ENCODE measurements at places on chromosomes 1 and 21.

GRCh38 chr1:230926182-230926581 lies 52.5 kb downstream of the TTC13 start:
- no peak for DNase-seq

GRCh38 chr1:32503153-32503552 lies 36.1 kb upstream of the ZBTB8A start:
- DNase-seq: no peak

- DNase-seq: no peak
Measured at GRCh38 chr1:234999513-234999940, 129.1 kb downstream of the TOMM20 start.

DNA sequence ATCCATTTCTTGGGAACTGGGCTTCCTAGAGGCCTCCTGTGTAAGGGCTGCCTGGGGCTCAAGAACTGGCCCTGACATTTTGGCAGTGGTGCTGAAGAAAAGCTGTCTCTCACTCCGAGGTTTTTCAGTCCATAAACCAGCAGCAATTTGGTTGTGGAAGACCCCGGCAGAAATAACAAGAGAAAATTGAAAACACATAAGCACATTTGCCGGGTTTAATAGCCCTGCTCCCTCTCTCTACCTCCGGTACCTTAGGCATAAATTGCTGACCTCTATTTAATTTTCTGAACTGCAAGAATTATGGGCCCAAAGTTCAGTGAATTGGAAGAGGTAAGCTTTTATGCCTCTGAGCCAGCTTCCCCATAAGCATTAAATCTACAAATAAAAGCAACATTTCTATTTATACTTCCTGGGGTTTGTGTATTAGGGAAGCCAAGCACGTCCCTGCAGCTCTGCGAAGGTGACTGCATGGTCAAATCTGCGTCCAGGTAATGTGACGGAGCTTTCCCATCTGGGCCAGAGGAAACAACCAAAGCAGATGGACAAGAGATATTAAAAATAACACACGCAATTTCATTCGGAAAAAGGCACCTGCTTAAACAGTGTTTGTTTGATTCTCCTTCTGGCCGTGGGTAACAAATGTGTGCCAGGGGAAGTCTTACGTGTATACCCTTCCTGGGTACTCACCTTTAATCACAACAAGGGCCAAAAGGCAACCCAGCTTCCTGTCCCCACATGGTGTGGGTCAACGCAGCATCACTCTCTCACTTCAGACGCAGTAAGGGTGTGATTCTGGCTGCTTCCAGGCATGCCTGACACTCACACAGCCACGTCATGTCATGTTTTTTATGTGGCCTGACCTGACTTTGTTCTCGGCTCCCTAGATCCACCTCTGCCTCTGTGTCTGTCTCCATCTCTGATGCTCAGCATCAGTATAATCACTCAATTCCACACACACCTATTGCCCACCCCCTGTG lies 69.2 kb downstream of the PAPPA2 start:
- no peak for DNase-seq

- peak; percentile 68 for DNase-seq
Measured at GRCh38 chr1:185813401-185813979, 79.3 kb downstream of the HMCN1 start.

- DNase-seq: peak; percentile 84
Measured at GRCh38 chr1:243233908-243234307, 21.2 kb downstream of the CEP170 start.

Data from fibroblast of skin of abdomen (primary cell).